Naive thymus-derived CD4-positive, alpha-beta T cell (primary cell): ENCODE measurements at places on chromosomes 4 and X. TPM values are rescaled to one million over a fixed set of nuclear protein-coding genes. Genes with fewer than 3 reads are reported as not detected.

GRCh38 chr4:88822034-88822789, 124.6 kb upstream of the NAP1L5 start:
- DNase-seq, result no peak

DNA sequence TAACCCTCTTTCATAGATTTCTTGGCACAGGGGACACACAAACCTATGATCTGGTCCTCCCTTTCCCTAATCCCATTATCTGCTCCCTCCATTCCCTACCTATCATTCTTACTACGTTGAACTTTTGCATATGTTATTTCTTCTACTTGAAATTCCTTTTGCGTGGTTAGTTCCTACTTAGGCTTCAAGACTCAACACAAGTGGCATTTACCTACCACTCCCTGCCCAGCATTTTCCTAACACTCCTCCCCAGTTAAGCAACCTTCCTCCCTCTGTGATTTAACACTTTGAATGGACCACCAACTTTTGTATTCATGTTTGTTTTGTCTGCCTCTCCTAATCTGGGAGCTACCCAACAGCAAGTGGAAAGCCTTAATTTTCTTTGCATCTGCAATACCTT, 1113.7 kb downstream of the STIM2 start:
- DNase-seq, result no peak

DNA sequence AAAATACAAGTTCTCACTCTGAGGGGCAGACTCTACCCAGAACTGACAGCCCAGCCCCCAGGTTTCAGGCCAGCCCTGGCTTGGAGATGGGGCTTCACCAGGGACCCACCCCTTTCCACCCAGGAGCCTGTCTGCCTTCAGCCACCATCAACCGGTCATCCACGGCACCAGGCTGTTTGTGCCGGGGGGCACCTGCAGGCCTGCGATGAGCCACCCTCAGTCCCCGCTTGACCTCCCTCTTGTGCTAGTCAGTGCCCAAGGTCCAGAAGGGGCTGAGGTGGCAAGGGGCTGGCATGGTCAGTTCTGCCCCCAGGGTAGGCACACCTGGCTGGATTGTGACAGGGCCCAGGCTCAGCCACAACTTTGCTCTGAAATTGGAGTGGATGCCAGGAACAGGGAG, 82.1 kb downstream of the ADRA2C start:
- DNase-seq, result no peak

Gene SLC2A9
- 9.6 TPM for total RNA-seq
